ENCODE measurements at places on chromosomes 13 and 19.

DNA sequence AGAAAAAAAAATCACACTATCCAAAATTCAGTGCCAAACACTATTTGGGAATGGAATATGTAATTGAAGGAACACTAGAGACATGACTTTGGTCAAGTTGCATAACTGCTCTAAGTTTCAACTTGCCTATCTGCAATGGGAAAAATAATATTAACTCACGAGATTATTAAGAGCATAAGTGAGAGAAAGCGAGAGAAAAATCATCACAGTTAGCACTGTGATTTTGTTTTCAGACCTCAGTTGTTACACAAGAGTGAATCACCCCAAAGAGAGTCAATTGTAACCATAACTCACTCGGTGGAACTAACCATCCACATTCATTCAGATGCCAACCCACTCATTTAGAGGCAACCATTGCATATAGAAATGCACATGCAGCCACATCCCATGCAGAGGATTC is 147.1 kb downstream of the NHLRC3 start:
- DNase-seq: no peak

DNA sequence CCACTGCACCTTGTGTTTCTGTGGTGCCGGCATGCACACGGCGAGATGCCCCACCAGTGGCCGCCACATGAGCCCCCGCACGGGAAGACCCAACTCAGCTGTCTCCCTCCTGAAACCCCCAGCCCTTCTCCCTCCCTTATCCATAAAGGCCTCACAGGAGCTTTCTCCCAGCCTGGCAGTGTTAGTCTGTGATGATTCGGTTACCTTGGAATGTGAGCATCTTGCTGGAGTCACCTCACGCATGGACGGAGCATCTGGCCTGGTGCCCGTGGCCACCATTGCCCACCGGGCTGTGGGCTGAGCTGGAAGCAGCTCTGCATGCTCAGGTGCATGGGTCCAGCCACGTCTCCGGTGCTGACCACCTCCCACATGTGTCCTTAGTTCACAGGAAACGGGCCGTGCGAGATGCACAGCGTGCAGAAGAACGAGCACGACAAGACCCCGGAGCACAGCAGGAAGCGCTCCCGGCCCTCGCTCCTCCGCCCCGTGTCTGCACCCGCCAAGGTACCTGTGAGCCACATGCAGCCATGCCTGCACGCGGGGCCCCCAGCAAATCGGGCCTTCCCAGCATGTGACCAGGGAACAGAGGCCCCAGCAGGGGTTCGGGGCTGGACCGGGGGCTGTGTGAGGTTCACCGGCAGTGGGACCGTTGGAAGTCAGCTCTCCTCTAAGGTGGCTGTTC is 22.0 kb downstream of the SIN3B start:
- DNase-seq: no peak

DNA sequence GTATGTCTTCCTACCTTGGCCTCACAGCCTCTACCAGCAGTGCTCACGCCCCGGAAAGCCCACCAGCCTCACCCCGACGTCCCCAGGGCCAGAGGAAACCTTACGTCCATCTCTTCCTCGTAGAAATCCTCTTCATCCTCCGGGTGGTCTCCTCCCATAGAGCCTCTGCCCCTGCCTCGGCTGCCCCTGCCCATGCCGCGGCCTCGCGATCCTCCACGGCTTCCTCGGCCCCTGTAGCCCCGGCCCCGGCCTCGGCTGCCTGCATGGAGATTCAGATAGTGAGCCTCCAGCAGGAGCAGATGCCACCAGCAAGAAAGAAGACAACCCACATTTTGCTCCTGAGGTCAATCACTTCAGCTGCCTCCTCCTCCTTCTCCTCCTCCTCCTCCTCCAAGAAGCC is 27.3 kb downstream of the ZC3H4 start:
- no peak for DNase-seq

DNA sequence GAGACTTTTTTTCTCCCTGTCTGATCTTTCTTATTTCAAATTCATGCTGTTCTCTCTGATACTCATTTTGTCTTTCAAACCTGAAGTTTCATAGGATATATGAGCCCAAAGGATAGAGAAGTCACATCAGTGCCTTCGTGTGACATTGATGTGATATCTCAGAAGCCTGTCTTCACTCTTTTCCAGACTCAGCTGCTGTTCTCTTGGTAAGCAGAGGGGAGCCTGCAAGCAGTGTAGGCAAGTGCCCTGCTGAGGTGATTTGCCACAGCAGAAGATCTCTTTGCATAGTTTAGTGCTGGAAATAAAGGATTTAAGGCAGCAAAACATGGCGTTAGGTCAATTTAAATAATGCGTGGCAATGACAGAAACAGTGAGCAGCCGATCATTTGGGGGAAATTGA is 346.7 kb downstream of the ITGBL1 start:
- no peak for DNase-seq

GRCh38 chr13:25709088-25709487 is 337.3 kb downstream of the ATP8A2 start:
- no peak for DNase-seq

Data from right kidney (tissue), 9 donors.